Stomach (tissue), 19 donors: ENCODE measurements at places on chromosomes 3 and 15.
A peak's percentile ranks its signal among the peaks of the same experiment; 100 is the strongest.

GRCh38 chr15:99842071-99842470 lies 108.8 kb upstream of the LYSMD4 start:
- no peak for DNase-seq

DNA sequence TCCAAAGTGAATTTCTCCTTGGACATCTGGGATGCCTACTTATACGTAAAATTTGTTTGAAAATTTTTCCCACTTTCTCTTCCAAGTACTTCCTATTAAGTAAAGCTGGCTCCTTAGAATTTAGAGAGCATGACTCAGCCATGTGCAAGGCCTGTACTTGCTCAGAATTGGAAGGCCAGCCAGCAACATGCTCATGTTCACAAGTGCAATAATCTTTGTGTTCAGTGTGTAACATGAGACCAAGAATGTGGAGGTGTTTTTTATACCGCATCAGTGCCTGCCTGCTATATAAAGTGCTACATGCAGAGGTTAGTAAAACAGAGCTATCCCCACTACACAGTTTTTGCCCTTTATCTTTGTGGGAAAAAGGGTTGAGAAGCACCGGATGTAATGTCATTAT lies 151.9 kb upstream of the FEZF2 start:
- peak; percentile 11 for DNase-seq

GRCh38 chr3:73136941-73137340 lies 75.5 kb downstream of the EBLN2 start:
- DNase-seq = no peak

GRCh38 chr3:45261333-45262110 lies 35.4 kb upstream of the TMEM158 start:
- DNase-seq = no peak

DNA sequence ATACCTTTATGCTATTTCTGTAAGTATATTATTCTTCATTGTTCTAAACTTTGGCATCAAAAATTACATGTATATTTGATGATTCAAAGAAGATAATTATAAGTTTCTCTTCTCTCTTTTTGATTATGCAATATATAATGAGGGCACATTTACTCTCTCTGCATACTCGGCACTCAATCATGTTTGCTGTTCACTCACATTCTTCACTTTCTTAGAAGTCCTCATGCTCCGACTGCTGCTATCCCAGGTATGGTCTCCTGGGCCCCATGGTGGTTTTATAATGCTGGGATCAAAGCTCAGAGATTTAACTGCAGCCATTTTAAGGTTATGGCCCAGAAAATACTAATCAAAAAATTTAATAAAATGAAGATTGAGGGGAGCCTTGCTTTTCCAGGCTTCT lies 529.7 kb upstream of the IL12A start:
- no peak for DNase-seq

GRCh38 chr15:100635406-100636071 lies 33.1 kb downstream of the ASB7 start:
- DNase-seq = no peak

DNA sequence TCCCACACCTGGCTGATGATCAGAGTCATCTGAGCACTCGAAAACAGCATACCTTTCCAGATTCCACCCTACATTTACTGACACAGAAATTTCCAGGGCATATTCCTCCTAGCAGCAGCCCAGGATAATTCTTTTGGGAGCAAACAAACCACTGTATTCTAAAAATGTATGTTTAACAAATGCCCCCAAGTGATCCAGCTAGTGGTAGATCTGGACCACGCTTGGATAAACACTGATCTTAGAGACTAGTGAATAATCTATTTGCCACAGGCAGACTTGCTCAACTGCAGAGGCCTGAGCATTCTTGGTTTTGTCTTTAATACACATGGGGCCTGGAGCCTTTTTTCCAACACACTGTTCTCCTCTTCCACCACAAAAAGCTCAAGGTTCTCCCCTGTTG lies 89.6 kb downstream of the TM4SF4 start:
- DNase-seq = no peak

DNA sequence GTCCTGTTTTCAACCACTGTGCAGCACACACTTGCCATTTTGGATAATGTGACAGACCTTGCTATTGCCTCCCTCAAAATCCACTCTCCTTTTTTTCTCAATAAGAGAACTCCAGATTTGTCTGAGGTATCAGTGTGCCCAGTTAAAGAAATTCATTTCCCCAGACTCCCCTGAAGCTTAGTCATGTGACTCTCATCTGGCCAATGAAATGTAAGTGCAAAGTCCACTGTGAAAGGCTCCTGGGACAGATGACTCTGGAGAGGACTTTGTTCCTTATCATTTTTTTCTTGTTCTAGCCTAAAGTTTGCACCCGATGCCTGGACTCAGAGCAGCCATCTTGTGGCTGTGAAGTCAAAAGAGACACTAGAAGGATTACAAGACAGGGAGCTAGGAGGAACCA lies 268.6 kb upstream of the LRTM1 start:
- DNase-seq = no peak

GRCh38 chr3:112333002-112333380 lies at the start of gene CD200:
CD200 (plus strand) TSS chr3:112333156; CDS start chr3:112333213, 57 bp downstream.
- peak; percentile 87 for DNase-seq

DNA sequence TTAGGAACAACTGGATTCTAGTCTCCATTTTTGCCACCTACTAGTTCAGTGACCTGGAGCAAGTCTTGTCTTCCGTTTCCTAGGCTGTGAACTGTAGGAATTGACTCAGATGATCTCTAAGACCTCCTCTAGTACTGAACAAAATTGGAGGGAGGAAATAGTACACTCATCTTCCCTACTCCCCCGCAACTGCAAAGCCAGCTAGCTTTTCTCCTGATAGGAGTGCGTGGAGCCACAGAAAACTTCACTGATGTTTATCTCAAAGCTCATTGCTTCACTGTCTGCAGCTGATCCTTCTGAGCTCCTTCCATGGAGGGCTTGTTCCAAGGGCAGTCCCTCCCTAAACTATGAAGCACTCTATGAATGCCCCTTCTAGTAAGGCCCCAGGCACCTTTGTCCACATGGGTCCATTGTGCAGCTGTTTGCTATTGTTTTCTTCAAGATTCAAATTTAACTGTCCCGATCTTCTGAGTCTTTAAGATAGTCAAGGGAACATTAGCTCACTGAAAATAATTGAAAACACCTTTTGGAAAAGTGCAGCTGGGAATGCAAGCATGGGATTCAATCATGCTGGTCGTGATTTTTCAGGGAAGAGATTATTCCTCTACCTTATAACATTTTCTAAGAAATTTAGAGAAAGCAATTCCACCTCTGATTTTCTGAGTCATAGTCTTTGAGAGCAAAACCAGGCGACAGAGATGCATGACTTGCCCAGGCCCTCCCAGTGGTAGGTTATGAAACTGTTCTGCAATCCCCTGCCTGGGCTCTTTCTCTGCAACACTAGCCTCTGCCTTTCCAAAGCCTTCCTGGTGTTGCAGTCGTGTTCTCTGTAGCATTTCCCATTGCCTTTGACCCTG lies 24.3 kb downstream of the FILIP1L start:
- peak; percentile 36 for DNase-seq

DNA sequence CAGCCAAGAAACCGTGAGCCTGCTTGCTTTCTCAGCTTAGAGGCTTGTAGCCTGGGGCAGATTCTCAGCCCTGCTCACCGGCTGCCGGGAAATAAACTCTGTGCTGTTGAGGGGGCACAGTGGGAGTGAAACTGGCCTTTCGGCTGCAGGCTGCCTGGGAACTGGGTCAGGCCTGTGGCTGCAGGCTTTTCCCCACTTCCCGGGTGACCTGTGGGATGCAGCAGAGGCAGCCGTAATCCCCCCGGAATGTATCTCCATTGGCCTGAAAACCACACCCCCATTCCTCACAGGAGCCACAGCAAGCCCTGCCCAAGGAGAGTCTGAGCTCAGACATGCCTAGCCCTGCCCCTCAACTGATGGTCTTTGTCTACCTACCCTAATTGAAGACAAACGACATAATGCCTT lies 110.9 kb downstream of the STXBP5L start:
- DNase-seq = no peak

- no peak for DNase-seq
These were observed 348.8 kb upstream of the DCBLD2 start for GRCh38 chr3:99250272-99250671.

DNA sequence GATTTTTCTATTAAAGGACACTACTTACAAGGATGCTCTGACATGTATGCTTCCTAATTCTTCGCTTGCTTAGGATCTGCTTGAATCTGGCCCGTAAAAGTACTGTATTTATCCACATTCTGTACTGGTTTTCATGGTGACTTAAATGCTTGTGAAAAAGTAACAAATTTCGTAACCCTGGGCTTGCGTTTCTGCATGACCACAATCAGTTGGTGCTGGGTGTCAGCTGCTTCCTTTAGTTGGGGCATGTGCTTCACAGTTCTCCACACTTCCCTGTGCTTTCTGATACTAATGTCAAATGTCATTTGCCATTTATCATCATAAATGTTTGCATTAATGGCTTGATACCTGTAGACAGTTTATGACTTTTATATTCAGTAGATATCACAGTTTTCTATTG lies 218.4 kb upstream of the MLF1 start:
- no peak for DNase-seq

DNA sequence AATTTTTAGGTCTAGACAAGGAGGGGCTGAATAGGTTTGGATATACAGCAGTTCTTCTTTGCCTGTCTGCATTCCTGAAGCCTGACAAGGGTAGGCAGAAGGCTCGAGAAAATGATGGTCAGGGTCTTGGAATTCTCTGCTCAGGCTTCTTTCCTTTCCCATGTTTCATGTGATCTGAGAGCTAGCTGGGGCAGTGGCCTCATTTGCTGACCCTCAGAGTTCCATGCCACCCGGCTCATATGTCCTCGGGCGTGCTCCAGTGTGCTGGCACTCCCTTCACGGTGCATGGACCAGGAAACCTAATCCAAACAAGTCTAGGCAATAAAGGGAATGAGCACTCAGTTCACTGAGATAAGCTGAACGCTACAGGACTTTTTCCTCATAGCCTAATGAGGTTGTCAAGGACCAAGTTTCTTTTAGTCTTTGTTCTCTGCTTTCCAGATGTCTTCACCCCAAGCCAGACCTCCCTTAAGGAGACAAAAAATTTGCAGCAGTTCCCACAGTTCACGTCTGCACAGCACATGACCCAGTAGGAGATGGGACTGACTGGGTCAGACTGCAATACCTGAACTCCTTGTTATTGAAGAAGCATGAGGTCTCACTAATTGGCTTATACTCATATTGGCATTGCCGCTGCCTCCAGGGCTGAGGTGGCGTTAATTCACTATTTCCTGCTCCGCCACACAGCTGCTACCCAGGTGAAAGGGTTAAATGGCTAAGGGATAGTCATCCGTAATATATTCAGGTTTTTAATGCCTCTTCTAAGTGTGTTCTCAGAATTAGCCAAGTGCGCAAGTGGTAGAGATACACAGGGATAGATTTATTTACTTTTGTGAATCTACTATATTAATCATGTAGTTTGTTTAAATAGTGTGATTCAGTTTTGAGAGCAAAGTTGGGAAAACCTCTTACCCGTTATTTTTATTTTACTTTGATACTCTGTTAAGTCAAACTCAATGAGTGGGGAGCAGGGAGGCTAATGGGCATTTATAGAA lies 15.3 kb upstream of the RTP4 start:
- DNase-seq = peak; percentile 34

GRCh38 chr3:132660052-132660810 lies at the start of gene UBA5:
UBA5 (plus strand) TSS chr3:132660329; CDS start chr3:132660538, 209 bp downstream.
- DNase-seq = peak; percentile 69

GRCh38 chr3:129525341-129525968 lies 3.0 kb upstream of the RHO start:
- no peak for DNase-seq

- DNase-seq = no peak
These were observed 170.8 kb downstream of the IGSF11 start for GRCh38 chr3:118863731-118864322.

GRCh38 chr3:129593595-129594339 lies 12.7 kb downstream of the PLXND1 start:
- no peak for DNase-seq

GRCh38 chr3:20154928-20155327 lies 31.1 kb downstream of the SGO1 start:
- no peak for DNase-seq

GRCh38 chr3:186784820-186785494 lies 1.6 kb downstream of the EIF4A2 start:
- peak; percentile 43 for DNase-seq

GRCh38 chr3:74315291-74315690 lies 299.2 kb downstream of the CNTN3 start:
- no peak for DNase-seq

DNA sequence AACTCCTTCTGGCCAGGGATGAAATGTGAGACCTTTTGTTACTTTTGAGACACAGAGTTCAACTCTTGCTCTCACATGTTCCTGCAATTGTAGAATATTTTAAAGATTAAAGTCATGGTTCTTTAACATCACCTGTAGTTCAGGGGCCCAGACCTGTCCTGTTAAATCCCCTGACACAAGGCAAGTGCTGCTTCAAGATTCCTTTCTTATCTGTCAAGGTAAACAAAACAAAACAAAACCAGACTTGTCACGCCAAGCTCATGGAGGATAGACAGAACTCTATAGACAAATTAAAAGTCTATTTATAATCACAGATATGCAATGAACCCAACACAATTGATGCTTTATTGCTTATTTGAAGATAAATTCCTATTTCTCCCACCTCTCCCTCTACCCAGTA lies 48.6 kb upstream of the NEDD4 start:
- no peak for DNase-seq

DNA sequence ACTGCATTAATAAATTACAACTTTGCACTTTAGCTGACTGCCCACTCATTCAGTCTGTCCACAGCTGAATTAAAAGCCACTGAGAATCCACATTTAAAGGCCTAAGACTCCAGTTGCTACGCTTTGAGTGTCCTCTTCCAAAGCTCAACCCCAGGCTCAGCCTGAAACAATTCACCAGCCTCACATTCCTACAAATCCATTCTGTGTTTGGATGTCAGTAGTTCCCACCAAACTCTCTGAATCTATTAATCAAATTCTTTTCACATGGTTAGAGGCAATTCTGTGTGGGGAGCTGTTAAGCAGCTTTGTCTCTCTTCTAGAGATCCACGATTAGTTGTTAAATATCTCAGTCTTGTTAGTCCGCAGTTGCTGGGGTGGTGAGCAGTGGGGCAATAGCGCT lies 116.8 kb upstream of the UBE2E2 start:
- DNase-seq = no peak

- no peak for DNase-seq
These were observed 122.0 kb downstream of the VPS13C start for GRCh38 chr15:61938249-61938648.

DNA sequence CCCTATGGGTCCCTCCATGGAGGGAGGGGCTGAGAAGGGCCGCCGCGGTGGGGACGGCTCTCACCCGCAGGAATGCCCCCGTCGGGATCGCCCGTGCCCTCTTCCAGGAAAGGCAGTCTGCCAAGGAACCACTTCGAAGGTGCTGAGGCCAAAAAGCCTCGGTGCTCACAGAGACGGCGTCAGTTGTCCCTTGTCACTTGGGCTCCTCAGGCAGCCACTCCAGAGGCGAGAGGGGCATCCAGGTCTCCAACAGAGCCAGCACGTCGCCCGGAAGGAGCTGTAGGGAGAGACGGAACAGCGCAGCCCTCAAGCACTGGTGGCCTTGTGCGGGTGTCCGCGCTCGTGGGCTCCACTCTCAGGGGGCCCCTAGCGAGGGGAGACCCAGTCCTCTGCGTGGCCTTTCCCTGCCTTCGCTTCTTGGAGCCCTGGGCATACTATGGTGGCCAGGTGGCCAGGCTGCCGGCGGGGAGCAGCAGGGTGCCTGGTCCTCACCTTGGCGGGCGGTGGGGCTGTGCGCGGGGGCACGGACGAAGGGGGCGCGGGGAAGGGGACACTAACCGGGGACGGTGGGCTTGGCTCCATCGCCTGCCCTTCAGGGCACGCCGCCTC lies 994 bp downstream of the MESP1 start:
- peak; percentile 33 for DNase-seq

- no peak for DNase-seq
These were observed 487.1 kb upstream of the CNTN3 start for GRCh38 chr3:75101329-75102147.

- DNase-seq = no peak
These were observed 38.2 kb downstream of the PCSK6 start for GRCh38 chr15:101451266-101451799.
